Fibroblast of skin of left biceps (primary cell): ENCODE measurements at places on chromosomes 1 and 21.

GRCh38 chr1:204834336-204834735 lies 36.3 kb upstream of the NFASC start:
- DNase-seq = no peak

GRCh38 chr21:29182691-29183092 lies 52.2 kb downstream of the MAP3K7CL start:
- no peak for DNase-seq

GRCh38 chr21:46006547-46007491 lies 25.2 kb downstream of the COL6A1 start:
- DNase-seq = no peak

GRCh38 chr1:42429603-42430002 lies 26.2 kb downstream of the ZMYND12 start:
- DNase-seq = no peak

DNA sequence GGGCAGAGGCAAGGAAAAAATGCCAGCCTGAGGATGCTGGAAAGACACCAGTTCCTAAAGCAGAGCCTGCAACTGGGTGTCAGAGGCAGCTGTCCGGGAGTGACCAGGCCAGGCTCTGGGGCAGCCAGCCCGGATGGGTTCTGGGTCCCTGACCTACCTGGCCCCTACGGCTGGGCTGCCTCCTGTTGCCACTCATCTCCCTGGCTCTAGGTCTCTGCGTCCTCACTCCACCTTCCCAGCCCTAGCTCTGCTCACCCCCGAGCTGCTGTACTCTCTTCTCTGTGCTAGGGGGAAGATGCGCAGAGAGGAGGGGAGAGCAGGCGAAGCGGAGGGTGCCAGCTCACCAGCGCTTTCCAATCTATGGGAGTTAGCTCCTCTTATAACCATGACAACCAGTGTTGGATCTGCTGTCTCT lies 9.0 kb downstream of the ARHGEF2 start:
- no peak for DNase-seq

GRCh38 chr1:59999006-59999405 lies 72.4 kb upstream of the CYP2J2 start:
- DNase-seq = no peak

GRCh38 chr1:16249596-16250241 lies 12.7 kb upstream of the CPLANE2 start:
- DNase-seq = peak; percentile 7

DNA sequence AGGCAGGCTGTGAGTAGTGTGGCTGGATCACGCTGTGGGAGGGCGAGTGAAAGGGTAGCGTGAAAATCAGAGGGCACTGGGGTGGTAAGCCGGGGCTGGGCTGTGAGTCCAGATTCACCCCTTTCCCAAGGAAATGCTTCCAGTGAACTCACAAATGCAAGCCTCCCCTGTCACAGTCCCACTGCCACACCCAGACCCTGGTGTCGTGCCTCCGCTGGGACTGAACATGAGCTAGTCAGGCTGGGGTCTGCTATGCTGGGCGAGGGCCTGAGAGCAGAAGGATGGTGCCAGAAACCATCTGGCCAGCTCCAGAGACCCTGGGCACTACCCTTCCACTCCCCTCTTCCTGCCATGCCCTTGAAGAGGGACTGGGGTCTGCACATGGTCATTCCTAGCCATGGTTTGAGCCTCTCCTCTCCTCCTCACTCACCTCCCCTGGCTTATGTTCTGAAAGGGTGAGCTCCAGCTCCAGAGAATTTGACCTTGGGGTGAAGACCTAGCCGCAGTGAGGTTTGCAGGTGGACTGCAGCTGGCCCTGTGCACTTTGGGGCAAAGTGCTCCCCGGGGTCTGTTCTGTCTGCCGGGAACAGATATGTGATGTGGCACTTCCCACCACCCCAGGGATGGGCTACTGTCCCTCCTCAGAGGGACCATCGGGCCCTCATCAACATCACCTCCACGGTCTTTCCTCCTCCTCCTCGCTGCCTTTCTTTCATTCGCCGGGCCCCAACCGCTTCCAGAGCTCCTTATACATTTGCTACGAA lies 365.6 kb downstream of the RPS6KC1 start:
- DNase-seq = no peak

DNA sequence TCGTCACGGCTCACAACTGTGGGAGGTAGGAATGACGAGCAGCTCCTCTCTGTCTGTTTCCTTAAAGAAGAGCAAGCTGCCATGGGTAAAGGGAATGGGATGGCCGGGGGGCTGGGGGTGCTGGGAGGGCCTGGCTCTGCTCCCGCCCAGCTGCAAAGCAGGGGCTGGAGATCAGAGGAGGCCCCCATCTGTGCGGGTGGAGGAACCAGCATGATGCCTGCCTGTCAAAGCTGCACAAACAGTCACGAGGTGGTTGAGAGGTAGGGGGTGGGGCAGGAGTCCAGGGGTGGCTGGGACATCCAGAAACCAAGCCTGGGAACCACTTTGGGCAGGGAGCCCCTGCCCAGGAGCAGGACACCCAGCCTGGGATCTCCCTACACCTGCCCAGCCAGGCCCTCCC lies 12.6 kb downstream of the SLC41A1 start:
- DNase-seq = no peak

- DNase-seq = no peak
These were observed 5.1 kb upstream of the OR14C36 start for GRCh38 chr1:248343451-248343850.

GRCh38 chr1:91613595-91613994 lies 112.9 kb downstream of the CDC7 start:
- no peak for DNase-seq
